Stimulated activated CD4-positive, alpha-beta T cell treated with anti-CD3 and anti-CD28 coated beads, Interleukin-15, amount 100 ng/mL, for 1 hour (primary cell): ENCODE measurements at places on chromosomes 2 and 18.

GRCh38 chr18:60643009-60643408 is 270.4 kb upstream of the MC4R start:
- DNase-seq = no peak

DNA sequence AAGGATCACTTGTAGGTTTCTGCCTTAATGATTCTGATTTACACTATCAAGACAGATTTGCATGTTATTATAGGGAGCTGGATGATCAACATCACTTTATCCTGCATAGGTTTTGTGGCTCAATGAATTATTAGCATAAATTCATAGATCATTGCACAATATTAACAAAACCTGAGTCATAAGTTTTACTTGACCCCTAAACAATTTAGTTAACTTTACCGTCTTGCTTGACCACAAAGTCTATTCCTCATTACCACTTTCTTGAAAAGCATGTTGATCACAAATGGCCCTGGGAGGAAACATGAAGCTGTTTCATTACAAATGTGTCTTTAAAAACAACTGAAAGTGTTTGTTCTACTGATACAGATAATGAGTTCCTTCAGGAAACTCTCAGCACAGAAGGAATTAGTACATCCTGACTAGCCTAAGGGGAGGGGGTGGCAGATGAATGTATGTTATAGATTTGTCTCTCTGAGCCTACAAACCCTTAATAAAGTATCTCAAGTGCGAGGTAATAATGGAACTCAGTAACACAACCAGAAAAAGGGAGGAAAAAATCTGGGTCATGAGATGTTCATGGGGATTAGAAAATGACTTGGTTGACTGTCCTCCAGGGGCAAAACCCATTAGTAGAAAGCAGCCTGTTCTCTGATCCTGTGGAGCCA is 303.4 kb downstream of the PIK3C3 start:
- no peak for DNase-seq

GRCh38 chr18:4200399-4200798 is 254.7 kb downstream of the DLGAP1 start:
- DNase-seq = no peak

DNA sequence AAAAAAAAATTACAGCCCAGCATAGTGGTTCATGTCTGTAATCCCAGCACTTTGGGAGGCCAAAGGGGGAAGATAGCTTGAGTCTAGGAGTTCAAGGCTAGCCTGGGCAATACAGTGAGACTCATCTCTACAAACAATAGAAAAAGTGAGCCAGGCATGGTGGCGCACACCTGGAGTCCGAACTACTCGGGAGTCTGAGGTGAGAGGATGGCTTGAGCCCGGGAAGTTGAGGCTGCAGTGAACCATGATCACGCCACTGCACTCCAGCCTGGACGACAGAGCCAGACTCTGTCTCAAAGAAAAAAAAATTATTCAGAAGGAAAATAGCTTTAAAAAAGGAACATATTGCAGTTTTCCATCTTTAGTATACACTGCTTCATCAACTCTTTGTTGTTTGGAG is 47.8 kb downstream of the CYP27C1 start:
- DNase-seq = no peak
